Stimulated activated CD8-positive, alpha-beta memory T cell treated with anti-CD3 and anti-CD28 coated beads, Interleukin-4, amount 100 ng/mL, for 1 hour (primary cell): ENCODE measurements at places on chromosomes 6 and 20.

DNA sequence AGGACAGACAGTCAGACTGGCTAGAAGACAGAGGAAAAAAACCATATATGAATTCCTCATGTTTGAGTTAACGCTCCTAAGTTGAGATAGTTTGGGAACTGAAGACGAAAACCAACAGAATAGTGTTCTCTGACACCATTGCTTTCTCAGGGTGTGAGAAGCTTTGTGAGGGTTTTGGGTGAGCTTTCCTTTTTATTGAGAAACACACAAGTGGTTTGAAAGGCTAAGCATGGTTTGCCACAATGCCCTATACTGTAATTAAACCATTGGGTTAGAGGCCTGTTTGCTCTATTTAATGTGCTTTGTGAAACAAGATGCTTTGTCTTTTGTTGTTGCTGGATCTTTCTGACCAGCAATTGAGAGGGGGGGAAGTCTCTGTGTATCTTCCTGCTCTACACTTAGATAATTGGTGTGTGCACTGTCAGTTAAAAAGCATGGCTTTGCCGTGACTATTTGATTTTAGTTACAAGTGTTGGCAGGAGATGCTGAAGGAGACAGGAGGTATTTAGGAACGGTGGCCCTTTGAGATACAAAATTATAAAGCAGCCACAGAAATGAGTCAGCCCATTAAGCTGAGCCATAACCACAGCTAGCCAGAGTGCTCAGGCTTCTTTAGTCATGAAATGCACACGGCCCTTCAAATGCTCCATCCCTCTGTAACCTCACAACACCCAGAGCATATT is 273.0 kb upstream of the PREP start:
- no peak for DNase-seq

GRCh38 chr6:87763901-87764300 is 61.9 kb upstream of the AKIRIN2 start:
- DNase-seq: no peak

DNA sequence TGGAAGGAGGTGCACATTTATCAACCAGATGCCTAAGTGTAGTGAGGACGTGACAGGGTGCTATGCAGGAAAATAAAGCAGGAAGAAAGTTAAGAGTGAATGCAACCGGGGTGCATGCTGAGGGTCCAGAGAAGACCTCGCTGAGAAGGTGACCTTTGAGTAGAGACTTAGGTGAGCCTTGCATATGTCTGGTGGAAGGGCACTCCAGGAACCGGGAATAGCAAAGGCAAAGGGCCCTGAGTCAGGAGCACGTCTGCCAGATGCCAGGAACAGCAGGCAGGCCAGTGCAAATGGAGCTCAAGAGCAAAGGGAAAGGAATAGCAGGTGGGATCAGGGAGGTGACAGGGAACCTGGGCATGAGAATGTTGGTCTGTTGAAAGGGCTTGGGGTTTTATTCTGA is 445.5 kb downstream of the PREX1 start:
- no peak for DNase-seq

DNA sequence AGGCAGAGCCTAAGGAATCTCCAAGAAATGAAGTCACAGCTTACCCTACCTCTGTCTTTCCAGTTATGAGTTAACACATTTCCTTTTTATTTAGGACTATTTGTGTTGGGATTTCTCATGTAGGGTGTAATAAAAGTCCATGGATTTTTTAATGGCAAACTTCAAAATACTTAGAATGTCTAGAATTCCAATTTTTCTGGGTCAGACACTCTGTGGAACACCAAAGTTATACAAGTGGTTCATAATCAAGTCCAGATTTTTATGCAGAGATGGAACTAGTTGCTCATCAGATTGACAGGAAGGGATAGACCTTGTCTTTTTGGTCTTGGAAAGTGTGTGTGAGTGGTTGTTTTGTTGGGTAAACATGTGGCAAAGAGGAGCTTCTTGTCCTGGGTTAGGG is 303.5 kb upstream of the RNF24 start:
- DNase-seq: no peak

DNA sequence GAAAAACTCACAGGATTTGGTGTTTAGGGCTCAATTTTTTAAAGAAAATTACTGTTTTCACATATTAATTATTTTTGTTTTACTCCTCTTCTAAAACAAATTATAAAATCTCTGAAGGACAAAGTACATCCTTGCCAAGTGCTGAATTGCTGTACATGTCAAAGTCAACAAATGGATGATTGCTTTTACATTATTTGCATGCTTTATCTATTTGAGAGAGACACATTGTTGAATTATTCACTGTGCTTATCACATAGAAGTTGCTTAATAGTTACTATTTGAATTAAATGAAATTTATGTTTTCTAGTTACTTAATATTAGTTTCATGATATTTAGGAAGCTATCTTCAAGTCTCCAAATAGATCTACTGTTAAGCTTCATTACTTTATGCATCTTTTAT is 318.6 kb upstream of the PTCHD4 start:
- no peak for DNase-seq

DNA sequence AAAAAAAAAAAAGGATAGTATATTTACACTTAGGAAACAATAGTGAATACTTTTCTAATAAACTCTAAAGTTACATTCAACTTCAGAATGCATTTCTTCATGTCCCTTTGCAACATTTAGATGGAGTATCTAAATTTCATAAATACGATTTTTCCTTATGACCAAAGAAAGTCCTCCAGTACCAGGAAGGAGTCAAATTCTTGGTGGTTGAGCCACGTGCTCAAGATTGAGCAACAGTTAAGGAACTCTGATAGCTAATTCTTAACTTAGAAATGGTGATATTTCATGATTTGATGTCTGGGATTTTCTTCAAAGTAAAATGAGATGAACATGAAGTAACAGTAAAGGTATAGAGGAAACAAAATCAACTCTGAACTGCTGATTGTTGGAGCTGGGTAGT is 92.7 kb downstream of the SASH1 start:
- DNase-seq: no peak

DNA sequence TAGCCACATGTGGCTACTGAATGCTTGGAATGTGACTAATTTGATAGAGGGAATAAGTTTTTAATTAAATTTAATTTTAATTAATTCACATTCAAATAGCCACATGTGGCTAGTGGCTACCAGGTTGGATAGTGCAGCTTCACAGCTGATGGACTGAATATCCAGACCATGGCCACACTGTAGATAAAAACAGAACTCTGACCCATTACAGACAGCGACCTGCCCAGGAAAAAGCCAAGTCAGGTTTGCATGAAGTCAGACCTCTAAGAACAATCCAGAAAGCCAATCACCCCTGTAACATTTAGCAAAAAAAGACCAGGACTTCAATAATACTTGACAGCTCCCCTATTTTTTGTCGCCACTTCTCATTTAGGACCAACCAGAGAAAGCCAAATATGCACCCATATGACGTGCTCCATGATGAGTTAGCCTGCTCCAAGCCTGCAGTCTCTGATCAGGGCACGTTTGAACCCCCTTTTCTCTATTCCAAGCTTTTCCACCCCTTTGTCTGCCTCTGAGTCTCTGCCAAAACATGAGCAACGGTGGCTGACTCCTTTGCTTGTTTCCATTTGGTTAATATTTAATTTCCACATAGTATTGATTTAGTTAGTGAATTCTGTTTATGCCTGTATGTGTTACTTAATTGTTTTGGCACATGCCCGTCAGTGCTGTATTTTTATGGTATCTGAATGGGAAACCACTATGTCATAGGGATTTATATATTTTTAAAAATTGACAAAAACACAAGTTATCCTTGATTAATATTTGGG is 636.3 kb downstream of the UTRN start:
- no peak for DNase-seq

DNA sequence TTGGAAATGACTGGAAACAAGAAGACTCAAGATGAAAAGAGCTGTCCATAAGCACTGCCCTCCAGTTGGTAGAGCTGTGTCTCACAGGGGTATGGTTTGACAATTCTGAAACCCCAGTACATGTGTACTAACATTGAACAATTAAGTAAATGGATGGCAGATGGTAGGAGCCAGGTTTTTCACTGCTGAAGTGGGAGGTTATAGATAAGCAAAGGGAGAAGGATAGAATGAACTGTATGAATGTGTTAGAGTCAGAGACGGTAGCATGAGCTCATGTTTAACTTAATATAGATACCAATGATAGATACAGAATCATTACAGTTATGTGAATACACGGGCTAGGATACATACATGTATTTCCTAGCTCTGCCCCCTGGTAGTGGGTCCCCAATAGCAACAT is 95.0 kb upstream of the SIRPA start:
- DNase-seq: no peak

DNA sequence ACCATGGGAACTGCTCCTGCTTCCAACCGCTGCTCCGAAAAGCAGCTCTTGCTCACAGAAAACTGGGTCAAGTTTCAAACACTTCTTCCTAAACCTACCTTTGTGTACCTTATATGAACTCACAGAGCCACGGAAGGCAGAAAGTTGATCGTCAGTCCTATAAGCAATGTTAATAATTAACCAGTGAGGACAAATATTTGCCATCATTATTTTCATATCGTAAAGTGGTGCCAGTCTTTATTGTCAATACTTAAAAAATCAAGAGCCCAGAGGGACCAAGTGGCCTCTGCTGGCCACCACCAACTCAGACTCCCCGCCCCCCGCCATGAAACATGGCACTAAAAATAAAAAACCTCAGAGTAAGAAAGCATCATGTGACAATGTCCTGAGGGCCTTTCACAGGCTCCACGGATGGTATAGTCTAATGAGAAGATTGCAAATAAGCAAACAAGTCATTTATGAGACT is 9.1 kb upstream of the PBOV1 start:
- DNase-seq: no peak

- no peak for DNase-seq
Measured at GRCh38 chr20:18031888-18032509, 25.7 kb downstream of the OVOL2 start.

GRCh38 chr6:166774292-166774691 is 147.2 kb upstream of the RPS6KA2 start:
- no peak for DNase-seq

DNA sequence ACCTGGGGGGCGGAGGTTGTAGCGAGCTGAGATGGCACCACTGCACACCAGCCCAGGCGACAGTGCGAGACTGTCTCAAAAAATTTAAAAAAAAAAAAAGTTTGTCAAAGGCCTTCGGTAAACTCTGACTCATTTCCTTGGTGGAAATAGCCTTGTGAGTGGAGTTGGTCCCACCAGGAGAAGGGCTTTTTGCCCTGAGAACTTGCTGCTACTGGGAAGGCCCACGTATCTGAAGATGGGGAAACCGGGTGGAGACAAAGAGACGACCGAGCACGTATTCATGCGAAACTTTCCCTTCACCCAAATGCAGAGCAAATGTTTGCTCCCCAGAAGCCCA is 51.7 kb downstream of the SLC22A23 start:
- DNase-seq: no peak

GRCh38 chr6:135328136-135328535 is 147.0 kb downstream of the MYB start:
- DNase-seq: no peak

DNA sequence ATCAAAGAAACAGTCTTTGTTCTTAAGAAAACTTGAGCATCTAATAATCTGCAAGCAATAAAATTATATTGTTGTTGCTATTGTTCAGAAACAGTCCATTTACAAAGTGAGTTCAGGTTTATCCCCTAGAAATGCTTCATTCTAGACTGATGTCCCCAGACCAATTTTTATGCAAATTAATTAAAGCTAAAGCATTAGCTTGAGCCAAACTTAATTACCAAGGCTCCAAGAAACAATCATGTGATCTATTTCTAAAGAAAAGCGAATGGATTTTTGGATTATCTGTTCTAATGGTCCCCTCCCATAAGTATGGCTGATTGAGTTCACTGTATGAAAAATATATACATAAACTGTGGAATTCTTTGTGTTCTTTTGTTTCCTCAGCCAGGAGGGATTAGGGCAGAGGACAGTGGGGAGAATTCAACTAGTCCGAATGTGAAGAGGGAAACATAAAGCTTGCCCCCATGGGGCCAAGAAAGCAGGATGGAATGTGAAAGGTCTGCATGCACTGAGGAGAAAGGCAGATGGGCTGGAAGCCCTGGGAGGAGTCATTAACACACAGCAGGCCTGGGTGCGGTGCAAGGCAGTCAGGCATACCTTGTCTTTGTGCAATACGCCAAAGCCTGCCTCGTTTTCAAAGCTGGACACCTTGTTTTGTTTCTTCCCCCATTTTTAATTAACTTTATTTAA is 597.1 kb downstream of the KIF16B start:
- DNase-seq: no peak

GRCh38 chr6:118161343-118161742 is 254.3 kb downstream of the SLC35F1 start:
- no peak for DNase-seq

DNA sequence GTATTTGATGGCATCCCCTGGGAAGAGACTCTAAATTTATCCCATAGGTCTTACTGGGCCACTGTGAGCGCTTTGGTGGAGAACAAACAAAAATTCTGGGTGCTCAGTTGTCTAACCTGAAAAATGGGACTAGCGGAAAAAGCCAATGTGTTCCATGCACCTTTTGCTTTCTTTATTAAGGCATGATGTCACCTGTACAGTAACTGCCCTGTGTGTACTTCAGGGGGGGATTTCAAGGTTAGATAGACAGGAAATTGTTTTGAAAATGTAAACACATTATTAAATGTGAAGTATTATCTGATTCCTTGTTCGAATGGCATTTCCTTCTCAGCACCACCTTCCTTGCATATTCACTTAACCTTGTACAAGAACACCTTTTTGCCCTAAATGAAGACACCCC is 1.2 kb upstream of the EDN1 start:
- no peak for DNase-seq

DNA sequence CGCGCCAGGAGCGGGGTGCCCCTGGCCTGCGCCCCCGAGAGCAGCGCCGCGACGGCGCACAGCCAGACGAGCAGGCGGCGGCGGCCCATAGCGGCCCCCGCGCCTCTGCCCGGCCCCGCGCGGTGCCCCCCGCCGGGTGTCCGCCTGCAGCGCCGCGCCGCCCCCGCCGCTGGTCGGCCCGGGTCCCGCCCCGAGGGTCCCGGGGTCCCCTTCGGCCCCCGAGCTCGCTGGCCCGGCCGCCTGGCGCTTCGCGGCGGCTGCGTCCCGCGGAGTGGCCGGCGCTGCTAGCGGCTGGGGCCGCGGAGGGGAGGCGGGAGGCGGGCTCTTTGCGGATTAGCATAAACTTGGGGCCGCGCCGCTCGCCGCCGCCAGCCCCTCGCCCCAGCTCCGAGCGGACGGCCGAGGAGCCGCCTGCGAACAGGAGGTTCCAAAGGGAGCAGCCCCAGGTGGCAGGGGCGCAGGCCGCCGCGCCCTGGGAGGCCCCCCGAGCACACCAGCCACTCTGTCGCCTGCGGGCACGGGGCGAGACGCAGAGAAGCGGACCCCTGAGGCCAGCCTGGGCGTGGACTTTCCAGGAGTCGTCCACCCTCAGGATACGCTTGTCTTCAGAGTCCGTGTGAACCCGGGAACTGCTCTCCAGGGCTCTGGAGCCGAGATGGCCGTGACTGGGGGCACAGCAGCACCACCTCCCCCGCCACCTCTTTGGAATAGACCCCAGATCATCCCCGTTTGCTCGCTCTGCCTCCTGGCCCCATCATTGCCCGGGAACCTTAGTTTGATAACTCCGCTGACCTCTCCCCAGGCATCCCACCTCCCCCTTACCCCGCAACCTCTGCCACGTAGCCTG is at the start of gene EMILIN3:
TSS of gene EMILIN3 (minus strand) at position 273 of the 847 bp plus-strand sequence. CDS start at position 89, 184 bp downstream.
- no peak for DNase-seq

- no peak for DNase-seq
Measured at GRCh38 chr6:145761584-145761983, 26.3 kb upstream of the EPM2A start.
